Endothelial cell (in vitro differentiated cells): ENCODE measurements at places on chromosomes 16 and 17. TPM values are rescaled to one million over a fixed set of nuclear protein-coding genes. Genes with fewer than 3 reads are reported as not detected.

IL21R gene
- total RNA-seq = not detected

EME1 gene
- 6.1 TPM for total RNA-seq

TP53TG3D gene
- not detected for total RNA-seq

HOXB6 gene
- total RNA-seq = 1.9 TPM

KRT222 gene
- 1.2 TPM for total RNA-seq

RND2 gene
- total RNA-seq = 5.9 TPM

CDIPT gene
- total RNA-seq = 85.0 TPM

PIRT gene
- total RNA-seq = not detected

SDR42E1 gene
- 0.74 TPM for total RNA-seq

C16orf74 gene
- 0.64 TPM for total RNA-seq

CRHR1 gene
- not detected for total RNA-seq

HAP1 gene
- 18.1 TPM for total RNA-seq

DLG4 gene
- 44.3 TPM for total RNA-seq

STAT3 gene
- total RNA-seq = 160 TPM
